ENCODE measurements at places on chromosomes 3 and 15.
A peak's percentile ranks its signal among the peaks of the same experiment; 100 is the strongest.

- no peak for DNase-seq
Measured at GRCh38 chr15:96234109-96234892, 96.2 kb upstream of the NR2F2 start.

DNA sequence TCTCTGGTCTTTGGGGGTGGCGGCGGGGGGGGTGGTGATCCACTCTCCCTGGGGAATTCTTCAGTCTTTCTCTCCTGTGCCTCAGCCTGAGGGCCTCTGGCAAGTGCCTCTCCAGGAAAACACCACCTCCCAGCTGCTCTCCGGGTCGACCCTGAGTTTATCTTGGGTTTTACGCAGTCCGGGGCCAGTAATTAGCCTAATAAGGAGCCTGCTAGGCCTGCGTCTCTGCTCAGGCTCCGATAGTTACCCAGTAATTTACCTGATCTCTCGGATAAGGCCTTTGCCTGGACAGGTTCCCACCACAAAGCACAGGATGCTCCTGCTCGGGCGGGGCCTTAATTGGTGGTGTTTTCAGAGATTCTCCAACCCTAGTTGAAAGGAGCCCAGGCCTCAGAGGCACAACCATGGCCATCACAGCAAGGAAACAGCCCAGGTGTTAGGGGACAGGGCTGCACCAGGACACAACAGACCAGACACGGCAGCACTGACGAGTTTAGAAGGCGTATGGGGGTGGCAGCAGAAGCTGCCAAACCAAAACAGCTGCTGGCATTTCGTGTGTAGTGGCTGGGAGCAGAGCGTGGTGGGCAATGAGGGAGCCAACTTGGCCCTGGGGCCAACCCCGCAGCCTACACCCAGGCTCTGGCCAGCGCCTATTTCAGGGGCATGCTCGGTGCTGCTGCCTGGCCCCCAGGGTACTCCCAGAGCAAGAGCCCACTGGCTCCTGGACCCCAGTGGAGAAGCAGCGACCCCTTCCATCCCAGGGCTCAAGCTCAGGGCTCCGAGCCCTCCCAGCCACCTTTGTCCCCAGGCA is 71.4 kb downstream of the KLF13 start:
- no peak for DNase-seq

DNA sequence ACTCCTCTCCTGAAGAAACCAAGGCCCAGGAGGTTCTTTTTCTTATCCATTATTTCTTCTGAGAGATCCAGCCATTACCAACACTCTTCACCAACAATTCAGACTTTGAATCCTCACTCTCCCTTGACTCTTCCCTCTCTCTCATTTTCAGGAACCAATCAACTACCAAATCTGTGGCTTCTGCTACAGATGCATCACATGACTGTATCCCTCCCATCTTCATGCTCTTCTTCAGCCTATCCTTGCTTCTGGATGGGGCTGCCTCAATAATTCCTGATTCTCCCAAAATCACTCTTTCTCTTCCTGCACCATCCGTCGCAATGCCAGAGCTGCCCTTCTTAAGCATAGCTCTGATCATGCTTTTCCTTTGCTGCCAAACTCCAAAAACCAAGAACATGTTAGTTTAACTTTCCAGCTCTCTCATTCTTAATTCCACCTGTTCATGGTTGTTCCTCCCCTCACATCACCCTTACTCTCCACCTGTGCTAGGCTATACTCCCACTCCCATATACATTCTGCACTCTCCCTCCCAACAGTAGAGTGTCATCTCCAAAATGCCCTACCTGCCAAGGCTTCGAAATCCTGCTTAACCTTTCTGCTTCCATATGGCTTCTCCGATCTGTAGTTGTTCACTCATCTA is 13.5 kb downstream of the PLD1 start:
- DNase-seq: no peak

DNA sequence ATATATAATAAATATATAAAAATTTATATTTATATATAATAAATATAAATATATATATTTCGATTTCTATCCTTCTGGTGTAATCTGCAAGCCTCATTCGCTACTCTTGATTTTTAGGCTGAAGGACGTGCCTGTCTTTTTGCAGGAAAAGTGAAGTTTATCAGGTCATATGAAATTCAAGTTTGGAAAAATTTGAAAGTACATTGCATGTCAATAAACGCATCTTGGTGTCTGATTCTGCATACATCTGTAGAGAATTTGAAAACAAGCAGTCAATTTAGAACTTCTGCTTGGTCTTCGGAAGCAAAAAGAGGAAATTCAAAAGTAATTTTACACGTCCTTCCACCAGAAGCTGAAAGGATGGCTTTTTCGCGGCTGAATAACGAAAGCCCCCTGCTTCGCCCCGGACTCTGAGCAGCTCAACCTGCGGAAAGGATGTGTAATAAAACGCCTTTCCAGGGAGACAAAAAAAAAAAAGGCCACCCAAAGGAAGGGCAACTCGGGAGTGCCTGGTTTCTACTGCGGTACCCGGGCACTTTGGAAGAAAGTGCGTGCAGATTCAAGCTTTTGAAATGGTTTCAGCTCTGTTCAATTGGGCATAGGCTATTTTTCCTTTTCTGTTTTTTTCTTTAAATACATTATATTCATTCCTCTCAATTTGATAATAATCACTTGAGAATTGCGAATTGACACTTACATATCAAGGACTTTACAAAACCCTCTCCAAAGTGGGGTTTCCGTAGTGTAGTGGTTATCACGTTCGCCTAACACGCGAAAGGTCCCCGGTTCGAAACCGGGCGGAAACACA is 1.5 kb upstream of the MYNN start:
- DNase-seq: peak; percentile 75

GRCh38 chr15:67512140-67512539 is 8.8 kb upstream of the C15orf61 start:
- DNase-seq: no peak

GRCh38 chr3:124584245-124584551 is 146.1 kb upstream of the UMPS start:
- no peak for DNase-seq

- no peak for DNase-seq
Measured at GRCh38 chr15:58313304-58313703, 118.5 kb upstream of the LIPC start.
